Cardiac fibroblast (primary cell): ENCODE measurements at places on chromosomes 1 and 21.

DNA sequence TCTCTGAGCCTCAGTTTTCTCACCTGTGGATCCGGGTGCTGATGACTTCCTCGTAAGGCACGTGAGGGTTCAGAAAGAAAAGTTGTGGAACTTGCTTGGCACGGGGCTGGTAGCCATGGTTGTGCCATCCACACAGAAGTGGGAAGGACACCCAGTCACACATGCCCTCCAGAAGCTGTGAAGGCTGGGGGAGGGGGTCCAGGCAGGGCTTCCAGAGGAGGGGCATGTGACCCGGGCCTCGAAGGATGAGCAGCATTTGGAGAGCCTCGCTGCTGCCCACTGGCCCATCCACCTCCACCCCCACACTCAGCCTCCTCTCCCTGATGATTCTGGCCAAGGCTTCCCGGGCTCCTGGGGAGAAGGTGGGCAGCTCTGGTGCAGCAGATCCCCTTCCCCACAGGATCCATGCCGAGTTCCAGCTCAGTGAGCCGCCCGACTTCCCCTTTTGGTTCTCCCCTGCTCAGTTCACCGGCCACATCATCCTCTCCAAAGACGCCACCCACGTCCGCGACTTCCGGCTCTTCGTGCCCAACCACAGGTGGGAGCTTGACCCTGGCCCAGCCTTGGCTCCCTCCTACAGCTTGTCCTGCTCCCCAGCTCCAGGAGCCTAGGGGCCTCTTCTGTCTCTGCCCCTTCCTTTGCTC, 9.4 kb downstream of the SELENON start:
- DNase-seq: no peak

DNA sequence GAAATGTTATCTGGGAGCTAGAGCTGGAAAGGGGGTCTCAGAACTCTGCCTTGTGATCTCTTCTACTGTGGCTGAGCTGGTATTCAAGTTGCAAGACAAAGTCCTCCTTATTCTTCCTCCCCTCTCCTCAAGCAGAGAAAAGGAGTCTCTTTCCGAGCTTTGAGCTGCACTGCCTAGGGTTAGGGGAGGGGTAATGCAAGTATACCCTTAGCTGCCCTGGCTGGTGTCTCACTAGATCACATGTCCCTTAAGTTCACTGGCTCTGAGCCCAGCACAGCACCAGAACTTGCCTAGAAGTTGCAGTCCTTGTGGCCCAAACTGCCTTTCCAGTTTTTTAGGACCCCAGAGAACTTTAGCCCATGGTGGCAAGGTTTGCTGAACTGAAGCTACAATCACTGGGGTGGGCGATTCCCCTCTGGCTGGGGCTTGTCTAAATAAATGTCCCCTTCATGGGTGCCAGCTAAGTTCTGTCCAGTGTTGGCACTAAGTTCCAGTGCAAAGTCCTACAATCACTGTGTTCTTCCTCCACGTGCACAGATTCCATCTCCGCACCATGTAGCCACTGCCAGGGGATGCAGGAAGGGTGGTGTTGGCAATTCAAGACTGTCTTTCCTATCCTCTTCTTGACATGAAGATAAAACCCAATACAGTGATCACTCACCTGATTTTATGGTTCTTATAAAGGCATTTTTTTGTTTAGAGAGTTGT, 22.7 kb upstream of the CHIA start:
- no peak for DNase-seq

GRCh38 chr1:10626791-10627410, 152.2 kb downstream of the PEX14 start:
- no peak for DNase-seq

GRCh38 chr1:218273762-218274479, 11.2 kb upstream of the RRP15 start:
- DNase-seq: no peak

GRCh38 chr1:33234588-33234990, 21.7 kb upstream of the ZNF362 start:
- DNase-seq: no peak

DNA sequence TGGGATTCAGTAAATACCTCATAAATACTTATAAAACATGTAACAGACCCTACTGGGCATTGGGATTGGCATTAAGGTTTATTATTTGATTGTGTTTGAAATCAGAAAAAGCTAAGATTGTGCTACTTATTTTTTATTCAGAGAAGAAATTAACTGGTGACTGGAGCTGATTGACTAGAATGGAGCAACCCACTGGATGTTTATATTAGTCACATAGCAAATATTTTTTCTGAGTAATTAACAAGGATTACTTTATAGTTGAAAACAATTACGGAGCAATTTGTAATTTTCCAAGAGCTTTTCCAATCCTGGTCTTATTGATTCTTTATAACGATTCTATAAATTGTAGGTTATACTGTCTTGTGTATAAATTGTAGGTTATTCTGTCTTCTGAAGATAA, 208.7 kb downstream of the HLX start:
- no peak for DNase-seq

DNA sequence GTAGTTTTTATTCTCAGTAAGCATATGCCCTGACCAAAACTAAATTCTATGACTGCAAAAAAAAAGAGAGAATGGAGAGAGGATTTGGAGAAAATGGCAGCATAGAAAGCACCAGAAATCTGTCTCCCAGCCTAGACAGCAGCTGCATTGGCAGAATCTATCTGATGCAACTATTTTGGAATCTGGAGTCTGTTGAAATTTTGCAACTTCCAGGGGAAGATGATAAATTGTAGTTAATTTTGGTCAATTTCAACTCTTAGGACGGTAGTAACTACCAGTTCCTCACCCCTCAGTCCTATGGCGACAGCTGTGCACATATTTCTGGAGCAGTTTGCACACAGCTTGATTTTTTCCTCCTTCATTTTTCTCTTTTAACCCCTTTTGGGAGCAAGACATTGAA, 10.9 kb downstream of the EXO5 start:
- peak; percentile 8 for DNase-seq

GRCh38 chr1:232574889-232575762, 54.8 kb downstream of the SIPA1L2 start:
- DNase-seq: peak; percentile 43

DNA sequence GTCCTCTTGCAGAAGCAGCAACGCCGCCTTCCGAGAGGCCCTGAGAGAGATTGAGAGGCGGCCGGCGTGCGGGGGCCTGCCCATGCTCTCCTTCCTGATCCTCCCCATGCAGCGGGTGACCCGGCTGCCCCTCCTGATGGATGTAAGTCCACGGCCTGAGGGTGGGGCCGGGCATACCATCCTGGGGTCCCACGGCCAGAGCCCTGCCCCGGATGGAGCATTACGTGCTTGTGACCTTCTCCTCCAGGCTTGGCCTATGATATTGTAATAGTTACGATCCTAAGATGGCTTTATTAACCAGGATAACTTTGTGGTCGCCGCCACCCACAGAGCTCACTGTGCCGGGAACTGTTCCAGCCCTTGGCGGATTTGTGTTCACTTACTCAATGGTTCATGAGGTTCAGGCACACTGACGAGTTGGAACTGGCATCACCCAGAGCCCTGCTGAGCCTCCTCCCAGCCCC, 18.9 kb downstream of the ARHGEF16 start:
- DNase-seq: peak; percentile 37

DNA sequence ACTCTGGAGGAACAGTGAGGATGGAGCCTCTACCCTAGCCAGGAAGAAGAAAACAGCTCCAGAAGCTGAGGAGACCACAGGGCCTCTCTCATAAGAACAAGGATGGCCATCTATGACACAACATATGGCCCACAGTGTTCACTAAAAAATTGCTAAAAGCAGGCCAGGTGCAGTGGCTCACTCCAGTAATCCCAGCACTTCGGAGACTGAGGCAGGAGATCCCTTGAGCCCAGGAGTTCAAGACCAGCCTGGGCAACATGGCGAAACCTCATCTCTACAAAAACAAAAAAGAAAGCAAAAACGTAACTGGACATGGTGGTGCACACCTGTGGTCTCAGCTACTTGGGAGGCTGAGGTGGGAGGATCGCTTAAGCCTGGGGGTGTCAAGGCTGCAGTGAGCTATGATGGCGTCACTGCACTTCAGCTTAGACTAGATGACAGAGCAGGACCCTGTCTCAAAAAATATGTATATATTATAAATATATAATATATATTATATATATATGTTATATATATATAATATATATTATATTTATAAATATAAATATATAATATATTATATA, 103.1 kb downstream of the TOMM20 start:
- DNase-seq: no peak

DNA sequence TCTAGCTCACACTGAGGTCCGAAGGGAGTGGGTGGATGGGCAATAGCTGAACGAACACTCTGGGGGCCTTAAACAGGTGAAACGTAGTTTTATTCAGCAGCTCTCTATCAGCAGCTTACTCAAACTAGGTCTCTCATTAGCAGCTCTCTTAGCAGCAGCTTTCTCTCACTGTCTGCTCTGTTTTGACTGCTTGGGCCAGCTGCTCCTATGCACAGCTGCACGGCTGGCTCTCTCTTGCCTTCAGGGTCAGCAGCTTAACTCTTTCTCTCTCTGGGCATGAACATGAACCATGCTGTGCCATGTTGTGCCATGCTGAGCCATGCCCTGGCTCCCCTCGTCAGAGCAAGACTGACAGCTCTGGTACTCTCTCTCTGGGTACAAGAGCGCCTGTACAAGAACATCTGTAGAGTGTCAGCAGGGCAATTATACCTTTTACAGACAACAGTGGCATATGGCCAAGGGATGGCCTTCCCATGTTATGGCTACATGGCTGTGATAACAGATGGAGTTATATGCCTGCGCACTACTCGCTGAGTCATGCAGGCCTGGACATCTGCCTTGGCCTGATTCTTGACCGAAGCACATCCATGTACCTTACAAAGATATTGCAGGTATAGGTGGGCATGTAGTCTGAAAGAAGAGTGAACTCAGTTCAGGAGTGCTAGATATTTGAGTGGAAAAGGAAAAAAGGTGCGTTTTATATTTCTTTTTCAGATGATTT, 152.4 kb downstream of the LEPR start:
- no peak for DNase-seq

- no peak for DNase-seq
These were observed at the start of gene LCK for GRCh38 chr1:32250893-32251716. Gene LCK, plus strand, starts transcription at chr1:32251265. Its CDS starts 23,065 bp downstream, at chr1:32274330.

GRCh38 chr1:52738893-52739292, 12.6 kb downstream of the ZYG11B start:
- DNase-seq: no peak

DNA sequence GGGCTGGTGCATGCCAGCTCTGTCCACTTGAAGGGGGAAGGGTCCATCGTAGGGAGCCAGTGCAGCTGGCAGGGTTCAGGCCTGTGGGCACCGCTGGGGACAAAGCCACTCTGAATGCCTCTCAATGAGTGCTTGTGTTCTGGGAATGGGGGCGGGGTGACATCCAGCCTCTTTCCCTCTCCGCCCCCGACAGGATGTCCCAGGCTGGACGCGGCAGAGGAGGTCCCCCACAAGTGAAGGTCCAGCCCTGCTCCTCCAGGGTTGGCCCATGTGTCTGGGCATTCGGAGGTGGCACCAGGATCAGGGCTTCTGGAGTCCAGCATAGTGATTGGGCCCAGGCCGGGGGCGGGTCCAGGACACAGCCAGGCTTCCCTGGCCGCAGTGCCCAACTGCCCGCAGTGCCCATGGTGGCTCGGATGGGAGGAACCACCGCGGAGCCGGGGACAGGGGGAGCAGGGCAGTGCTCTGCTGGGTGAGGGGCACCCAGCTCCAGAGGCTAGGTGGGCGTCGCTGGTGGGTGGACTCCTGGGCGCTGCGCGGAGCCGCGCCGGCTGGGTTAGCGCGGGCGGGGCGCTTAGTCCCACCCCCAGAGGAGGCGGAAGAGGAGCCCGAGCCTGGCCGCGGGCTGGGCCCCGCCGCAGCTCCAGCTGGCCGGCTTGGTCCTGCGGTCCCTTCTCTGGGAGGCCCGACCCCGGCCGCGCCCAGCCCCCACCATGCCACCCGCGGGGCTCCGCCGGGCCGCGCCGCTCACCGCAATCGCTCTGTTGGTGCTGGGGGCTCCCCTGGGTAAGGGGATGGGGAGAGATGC, at the start of gene SHISA4:
Gene SHISA4, plus strand, starts transcription at position 617 of the 808 bp plus-strand sequence. Its CDS starts 97 bp downstream, at position 714.
- peak; percentile 73 for DNase-seq

- peak; percentile 73 for DNase-seq
These were observed 17.4 kb downstream of the CNST start for GRCh38 chr1:246583448-246584185.

DNA sequence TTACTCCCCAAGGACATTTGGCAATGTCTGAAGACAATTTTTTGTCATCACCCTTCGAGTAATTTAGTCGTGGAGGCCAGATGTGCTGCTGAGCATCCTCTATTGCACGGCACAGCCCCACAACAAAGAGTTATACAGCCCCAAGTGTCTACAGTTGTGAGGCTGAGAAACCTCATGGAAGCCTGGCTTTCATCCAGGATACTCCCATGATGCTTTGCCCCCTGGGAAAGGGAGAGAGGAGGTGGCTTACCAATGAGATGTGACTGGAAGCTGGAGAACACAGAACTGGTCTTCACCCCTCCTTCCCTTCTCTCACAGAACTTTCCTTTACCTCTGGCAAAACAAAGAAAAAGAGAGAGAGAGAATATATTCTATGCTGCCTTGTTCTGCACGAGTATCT, 150.9 kb upstream of the VAMP3 start:
- no peak for DNase-seq

DNA sequence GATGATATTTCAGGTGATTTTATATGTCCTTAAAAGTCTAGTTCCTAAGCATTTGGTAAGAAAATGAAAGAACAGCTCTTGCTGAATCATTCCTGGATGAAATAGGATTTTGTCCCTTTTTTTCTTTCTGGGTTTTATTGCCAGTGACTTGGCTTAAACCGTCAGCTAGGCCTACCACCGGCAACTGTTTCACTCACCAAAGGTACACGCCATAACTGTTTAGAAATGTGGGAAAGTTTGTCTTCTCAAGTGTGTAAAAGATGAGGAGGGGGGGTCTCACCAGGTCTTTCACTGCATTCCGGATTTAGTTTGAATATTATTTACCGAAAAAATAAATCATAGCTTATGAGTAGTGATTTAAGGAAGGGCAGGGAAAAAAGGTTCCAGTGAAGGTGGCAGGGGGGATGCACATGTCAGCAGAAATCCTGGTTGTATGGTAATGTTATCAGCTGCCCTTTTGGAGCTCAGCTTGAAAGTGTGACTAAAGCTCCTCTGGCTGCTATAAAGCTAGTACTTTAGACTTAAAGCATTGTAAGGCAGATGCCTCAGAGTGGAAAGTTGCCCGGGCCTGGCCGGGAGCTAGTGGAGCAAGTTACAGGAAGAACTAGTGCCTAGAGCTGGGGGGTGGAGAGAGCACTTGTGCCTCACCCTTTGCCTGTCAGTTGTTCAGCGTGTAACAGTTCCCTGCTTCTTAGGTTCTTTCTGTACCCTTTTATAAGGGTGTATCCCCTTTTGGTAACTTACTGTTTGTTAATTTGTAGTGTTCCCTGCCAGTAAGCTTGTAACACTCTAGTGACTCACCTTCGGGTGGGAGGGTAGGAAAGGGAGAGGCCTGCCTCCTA, 3.1 kb downstream of the ATP1A1 start:
- DNase-seq: peak; percentile 93

DNA sequence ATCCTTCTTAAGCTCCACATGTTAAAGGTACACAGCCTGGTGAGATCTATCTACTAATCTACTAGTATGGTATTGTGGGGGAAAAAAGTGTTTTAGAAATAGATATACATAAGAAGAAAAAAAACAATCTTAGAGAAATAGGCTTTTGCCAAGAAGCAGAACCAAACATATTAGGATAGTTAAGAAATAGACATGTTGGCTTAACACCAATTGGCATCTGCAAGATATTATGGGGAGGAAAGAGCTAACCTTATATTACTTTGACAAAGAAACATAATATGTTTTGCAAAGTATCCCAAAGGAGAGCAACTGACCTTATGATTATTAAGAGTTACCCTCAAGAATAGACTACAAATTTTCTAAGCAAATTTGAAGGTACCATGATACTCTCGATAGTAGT, 202.9 kb downstream of the BRINP3 start:
- DNase-seq: no peak

GRCh38 chr1:233025567-233025966, 75.2 kb downstream of the NTPCR start:
- peak; percentile 15 for DNase-seq

- no peak for DNase-seq
These were observed 419.2 kb downstream of the DPYD start for GRCh38 chr1:97501628-97502027.
